Stimulated activated CD4-positive, alpha-beta T cell treated with anti-CD3 and anti-CD28 coated beads, Interleukin-2, amount 100 ng/mL, for 4 hours (primary cell): ENCODE measurements at places on chromosomes 7 and 10.

DNA sequence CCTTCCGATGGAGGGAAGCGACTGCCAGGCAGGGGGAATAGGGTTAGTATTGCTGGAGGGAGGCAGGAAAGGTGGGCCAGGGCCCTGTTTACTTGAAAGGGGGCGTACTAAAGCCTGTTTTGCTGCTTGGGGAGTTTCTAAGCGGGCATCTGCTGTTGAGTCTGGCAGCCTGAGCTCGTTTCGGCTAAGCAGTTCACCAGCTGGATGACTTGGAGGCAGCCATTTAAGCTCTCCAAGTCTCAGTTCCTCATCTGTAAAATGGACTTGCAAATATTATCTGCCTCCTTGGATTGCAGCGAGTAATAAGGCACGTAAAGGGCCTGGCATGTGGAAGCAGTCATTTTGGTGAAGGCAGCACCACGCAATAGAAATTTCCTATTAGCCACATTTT is 44.0 kb downstream of the LDB3 start:
- no peak for DNase-seq

- DNase-seq = no peak
Observed at GRCh38 chr10:65196111-65196510, 1674.9 kb downstream of the REEP3 start.

- no peak for DNase-seq
Observed at GRCh38 chr7:104653825-104654401, 325.5 kb downstream of the LHFPL3 start.

- no peak for DNase-seq
Observed at GRCh38 chr7:157357129-157358040, 20.6 kb downstream of the DNAJB6 start.

- no peak for DNase-seq
Observed at GRCh38 chr7:157906583-157906982, 569.8 kb downstream of the DNAJB6 start.

DNA sequence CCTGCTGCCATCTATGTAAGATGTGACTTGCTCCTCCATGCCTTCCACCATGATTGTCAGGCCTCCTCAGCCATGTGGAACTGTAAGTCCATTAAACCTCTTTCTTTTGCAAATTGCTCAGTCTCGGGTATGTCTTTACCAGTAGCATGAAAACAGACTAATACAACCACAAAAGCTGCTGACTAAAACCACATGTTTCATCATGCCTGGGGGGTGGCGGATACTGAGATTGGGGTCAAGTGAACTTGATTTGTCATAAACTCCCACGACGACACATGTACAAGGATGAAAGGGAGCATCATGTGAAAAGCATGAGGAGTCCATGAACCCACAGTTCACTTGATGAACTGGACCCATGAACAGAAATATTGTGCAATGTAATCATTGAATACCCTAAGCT is 134.9 kb upstream of the ANK3 start:
- DNase-seq = no peak

- no peak for DNase-seq
Observed at GRCh38 chr10:123129618-123130271, 6.0 kb upstream of the HMX3 start.

- DNase-seq = no peak
Observed at GRCh38 chr7:117012696-117013095, 59.4 kb downstream of the ST7 start.

DNA sequence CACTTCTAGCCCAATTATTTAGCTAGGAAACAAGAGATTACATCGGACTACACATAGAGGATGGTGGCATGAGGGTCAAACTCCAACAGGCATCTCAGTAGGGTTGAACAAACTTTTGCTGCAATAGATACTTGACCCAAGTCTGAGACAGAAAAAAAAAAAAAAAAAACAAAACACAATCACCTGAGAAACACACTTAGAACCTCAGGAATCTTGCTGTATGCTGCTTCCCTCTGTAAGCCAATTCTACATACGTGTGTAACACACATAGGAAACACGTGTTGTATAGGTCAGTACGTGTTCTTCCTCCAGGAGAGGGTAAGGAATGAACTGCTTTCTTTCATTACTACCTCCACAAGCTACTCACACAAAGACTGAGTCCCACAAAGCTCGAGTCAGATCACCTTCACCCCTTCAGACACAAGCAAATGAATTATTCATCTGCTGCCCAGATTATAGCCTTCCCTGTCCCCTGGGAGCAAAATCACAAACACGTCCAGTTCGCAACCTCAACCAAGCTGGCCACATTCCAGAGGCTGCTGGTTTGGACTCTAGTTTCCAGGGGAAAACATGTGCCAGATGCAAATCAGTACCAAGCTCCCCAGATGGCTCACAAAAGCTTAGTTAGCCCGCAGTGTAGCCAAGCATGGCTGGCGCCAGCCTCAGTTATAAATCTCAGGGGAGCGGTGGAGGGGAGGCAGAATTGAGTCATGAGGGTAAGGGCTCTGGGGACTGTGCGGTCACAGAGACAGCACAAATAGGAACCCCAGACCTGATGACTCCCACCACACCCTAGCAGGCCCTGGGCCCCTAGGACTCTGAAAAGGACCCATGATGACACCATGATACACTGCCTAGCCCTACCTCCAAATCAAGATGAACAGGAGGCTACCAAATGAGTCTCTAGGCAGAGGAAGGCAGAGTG is 15.1 kb downstream of the PSAP start:
- DNase-seq = no peak

DNA sequence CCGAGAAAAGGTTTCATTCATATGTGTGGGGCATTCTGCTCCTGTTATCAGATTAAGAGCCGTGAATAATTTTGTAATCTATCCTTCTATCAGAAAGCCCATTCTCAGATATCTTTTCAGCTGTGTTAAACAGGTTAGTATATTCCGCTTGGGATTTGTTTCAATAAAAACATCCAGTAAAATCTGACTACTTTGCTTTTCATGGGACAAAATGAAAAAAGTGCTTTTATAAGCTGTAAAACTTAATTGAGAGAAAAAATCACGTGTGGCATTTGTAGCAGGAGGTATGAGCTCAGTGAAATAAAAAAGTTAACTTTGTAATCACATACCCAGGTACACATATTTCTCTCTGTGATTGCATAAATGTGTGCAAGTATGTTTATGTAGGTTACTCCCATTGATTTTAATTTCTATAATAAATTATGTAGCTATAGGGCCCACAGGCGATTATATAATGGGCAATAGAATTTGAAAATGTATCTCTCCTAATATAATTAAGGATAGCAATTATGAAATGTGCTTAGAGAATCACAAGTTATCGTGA is 3.9 kb downstream of the MET start:
- no peak for DNase-seq

DNA sequence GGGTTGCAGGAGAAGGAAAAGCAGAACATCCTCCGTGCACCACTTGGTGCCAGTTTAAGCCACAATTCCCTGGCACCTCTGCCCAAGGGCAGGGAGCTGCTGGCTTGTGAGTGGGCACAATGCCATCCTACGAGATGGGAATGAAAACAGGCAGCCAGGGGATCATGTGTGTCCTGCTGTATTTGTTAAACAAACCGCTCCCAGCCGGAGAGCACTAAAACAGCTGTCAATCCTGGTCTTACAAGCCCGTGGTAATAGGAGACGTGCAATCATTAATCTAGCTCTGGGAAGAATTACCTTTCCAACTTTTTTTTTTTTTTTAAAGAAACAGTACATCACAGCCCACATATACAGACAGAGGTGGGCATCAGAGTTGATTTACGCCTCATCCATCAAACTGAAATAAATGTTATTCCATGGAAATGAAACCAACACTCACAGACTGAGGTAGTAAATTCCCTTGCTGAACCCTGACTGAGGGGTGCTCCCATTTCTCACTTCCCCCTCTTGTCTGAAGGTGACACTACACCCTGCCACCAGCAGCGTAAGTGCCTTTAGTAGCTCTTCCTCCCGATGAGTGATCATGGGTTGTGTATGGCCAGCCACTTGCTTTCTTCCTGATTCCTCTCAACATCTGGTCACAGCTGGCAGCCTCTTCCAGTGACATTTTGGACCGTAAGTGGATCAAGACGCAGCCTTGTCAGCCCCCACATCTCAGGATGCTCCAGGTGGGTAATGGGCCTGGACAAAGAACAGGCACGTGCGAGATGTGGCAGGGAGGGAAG is 143.8 kb downstream of the TEX36 start:
- DNase-seq = no peak

GRCh38 chr7:150520145-150520544 is 5.5 kb downstream of the GIMAP7 start:
- no peak for DNase-seq

GRCh38 chr7:146660839-146661238 is 544.2 kb downstream of the CNTNAP2 start:
- DNase-seq = no peak

- DNase-seq = no peak
Observed at GRCh38 chr7:835021-835420, 2.7 kb downstream of the SUN1 start.
